Transverse colon (tissue), 4 donors: ENCODE measurements at places on chromosomes 4 and X. TPM values are rescaled to one million over a fixed set of nuclear protein-coding genes. Genes with fewer than 3 reads are reported as not detected.

ENPEP gene
- 6.2 TPM for total RNA-seq

DNA sequence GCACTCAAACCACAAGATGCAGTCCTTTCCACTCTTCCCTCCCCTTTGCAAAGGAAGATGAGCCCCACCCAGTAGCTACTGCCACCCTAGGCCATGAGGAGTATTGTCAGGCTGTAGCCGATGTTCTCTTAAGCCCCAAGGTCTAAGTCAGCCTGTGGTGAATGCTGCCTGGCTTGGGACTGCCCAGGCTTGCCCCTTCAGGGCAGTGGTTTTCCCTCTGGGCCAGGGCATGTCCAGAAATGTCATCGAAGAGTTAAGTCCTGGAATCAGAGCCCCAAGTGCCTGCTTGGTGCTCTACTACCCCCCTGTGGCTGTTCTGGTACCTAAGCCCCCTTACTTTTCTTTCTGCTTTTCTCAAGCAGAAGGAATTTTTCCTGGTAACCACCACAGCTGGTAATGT, 11.8 kb upstream of the PGK1 start:
- DNase-seq = no peak

ADH6 gene
- 14.6 TPM for total RNA-seq

GRCh38 chr4:87078987-87079486, 141.4 kb downstream of the KLHL8 start:
- no peak for DNase-seq

DNA sequence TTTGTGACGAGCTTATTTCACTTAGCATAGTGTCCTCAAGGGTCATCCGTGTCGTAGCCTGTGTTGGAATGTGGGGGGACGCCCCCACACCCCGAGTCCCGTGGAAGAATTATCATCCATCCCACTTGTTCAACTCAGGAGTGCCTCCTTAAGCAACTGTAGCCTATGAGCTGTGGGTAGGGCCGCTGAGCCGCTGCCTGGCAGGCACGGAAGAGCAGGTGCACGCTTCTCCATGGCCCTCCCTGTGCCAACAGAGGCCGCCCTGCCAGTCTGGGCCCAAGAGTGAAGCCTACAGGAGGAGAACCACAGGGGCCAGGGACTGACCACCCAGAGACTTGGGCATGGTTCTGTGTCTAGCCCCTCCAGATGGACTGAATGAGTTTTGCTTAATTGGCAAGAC, 2.3 kb upstream of the RGS12 start:
- no peak for DNase-seq

DNA sequence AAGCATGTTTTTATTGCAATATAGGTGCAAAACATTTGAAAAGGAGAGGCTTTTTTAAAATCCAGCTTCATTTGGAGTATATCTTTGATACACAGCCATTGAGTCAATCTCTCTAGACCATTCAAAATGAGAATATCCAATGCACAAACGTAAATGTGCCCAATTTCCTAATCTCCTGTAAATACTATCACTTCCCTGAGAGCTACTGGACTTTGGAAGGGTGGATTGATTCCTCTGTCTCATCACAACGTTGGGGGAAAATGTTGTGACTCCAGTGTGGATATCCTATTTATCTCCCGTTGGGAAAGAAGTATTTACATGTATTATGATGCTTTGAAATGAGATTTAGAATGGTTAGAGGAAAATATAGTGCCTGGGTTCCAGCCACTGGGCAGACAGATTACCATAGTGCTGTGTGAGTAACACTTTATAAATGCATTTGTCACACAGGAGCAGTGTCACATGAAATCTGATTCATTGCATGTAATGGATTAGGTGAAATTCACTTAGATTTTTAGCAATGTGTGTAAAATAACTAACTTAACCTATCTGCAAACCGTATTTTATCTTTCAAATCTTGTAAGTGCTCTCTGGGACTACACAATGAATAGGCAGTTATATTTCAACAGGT, 64.4 kb upstream of the VCX3A start:
- no peak for DNase-seq

ADGRL3 gene
- total RNA-seq = 3.5 TPM

DNA sequence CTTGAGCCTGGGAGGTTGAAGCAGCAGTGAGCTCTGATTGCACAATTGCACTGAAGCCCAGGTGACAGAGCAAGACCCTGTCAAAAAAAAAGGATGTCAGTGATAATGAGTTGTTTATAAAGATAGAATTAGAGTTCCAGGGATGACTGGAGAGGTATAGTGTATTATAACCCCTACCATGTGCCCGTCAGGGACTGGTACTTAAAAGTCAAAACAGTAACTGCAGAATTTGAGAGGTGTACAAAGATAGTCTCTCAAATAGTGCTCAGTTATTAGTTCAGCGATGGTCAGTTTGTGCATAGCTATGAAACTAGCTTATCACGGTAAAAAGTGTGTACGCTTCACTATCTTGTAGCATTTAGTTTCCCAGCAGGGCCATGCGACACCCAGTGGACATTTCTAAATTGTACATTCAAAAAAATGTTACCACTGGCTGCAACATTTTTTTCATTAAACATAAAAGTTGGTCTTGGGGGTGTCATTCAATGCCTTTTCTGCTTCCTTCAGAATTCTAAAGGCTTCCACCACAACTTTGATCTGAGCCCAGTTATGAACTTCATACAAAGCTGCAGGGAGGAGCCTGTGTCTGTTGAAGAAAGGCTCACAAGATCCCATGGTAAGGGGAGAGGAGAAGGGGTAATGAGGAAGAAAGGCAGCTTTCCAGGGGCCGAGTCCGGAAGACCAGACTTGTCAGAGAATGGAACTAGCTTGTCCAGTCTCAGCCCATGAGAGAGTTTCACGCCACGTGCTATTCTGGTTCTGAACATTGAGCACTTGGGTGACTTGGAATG, 9.2 kb upstream of the GYG2 start:
- DNase-seq = no peak

GRCh38 chr4:6768539-6768905, 14.0 kb upstream of the KIAA0232 start:
- no peak for DNase-seq

DNA sequence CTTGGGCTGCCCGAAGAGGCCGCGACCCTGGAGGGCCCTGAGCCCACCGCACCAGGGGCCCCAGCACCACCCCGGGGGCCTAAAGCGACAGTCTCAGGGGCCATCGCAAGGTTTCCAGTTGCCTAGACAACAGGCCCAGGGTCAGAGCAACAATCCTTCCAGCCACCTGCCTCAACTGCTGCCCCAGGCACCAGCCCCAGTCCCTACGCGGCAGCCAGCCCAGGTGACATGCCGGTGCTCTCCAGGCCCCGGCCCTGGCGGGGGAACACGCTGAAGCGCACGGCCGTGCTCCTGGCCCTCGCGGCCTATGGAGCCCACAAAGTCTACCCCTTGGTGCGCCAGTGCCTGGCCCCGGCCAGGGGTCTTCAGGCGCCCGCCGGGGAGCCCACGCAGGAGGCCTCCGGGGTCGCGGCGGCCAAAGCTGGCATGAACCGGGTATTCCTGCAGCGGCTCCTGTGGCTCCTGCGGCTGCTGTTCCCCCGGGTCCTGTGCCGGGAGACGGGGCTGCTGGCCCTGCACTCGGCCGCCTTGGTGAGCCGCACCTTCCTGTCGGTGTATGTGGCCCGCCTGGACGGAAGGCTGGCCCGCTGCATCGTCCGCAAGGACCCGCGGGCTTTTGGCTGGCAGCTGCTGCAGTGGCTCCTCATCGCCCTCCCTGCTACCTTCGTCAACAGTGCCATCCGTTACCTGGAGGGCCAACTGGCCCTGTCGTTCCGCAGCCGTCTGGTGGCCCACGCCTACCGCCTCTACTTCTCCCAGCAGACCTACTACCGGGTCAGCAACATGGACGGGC, 579 bp downstream of the ABCD1 start:
- no peak for DNase-seq

SHROOM3 gene
- total RNA-seq = 445 TPM

DNA sequence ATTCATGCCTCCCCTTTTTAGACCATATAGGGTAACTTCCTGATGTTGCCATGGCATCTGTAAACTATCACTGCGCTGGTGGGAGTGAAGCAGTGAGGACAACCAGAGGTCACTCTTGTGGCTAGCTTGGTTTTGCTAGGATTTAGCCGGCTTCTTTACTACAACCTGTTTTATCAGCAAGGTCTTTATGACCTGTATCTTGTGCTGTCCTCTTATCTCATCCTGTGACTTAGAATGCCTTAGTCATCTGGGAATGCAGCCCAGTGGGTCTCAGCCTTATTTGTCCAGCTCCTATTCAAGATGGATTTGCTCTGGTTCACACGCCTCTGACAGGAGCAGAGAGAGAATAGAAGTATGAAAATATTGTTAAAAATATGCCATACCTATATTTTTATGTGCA, 355.7 kb downstream of the ADGRL3 start:
- DNase-seq = peak; percentile 22

DNA sequence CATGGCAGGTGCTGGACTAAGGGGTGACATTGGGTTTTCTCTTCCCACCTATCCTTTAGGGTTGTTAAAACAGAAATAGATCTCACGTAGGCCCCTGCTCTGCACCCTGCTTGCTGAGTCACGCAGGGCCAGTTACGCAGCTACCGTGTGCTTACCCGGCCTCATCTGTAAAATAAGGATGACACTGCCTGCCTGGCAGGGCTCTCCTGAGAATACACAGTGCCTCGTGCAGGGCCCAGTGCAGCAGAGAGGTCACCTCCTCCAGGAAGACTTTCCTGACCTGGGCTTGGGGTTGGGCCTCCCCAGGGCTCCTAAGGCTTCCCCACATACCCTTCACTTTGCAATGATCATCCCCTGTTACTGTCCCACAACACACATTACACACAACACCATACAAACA, 33.6 kb upstream of the JAKMIP1 start:
- no peak for DNase-seq

RASGEF1B gene
- 23.1 TPM for total RNA-seq

SPOCK3 gene
- not detected for total RNA-seq

TEX13D gene
- total RNA-seq = 0.48 TPM

SPANXC gene
- not detected for total RNA-seq
